ENCODE measurements at places on chromosomes 2 and 18.

DNA sequence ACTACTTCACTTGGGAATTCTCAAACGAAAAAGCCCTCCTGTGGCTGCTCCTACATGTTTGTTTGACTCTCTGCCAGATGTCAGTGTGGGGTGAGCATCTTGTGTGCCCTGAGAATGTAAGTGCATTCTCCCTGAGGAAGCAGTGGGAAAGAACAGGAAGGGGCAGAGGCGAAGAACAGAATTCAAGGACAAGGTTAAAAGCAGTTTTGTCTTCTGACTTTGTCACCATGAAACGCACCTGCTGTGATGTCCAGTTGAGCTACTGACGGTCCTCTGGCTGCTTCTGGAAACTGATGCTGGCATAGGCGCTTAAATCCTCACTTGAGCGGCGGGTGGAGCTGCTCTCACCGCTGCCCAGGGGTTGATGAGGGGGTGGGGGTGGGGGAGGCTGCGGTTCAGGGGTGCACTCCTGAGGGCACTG is 4.9 kb downstream of the IRS1 start:
- DNase-seq, result no peak

DNA sequence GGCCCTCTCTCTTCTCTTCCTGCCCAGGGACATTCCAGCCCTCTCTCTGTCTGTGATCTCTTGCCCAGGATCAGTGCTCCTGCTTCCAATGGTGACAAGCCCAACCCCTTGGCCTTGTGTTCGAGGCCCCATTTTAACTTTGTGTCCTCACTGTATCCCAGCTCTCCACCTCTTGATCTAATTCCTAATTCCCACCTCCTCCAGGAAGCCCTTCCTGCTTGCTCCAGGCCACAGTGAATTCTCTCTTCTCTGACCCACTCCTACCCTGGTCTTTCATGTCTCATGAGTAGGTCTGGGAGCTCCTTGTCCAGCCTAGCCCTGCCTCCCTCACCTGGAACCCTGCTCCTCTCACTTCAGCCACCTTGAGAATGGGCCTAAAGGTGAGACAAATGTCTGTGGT is 249.1 kb downstream of the CELF4 start:
- no peak for DNase-seq

DNA sequence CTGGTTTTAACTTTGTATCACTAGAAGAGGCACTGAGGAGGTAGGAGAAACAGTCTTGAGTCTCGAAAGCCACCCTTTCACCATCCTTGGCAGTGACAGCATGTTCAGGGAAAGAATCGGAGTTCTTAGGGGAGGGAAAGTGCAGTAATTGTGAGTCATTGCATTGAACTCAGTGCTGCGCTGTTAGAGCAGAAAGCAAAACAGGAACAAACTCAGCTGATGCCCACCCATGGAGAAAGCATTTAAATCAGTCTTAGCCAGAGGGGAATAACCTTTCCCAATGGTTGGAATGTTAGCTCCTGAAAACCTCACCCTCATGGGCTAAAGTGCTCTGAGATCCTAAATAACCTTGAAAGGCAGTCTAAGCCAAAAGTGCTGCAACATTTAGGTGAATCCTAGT is 845.6 kb upstream of the CNTNAP5 start:
- DNase-seq, result no peak

DNA sequence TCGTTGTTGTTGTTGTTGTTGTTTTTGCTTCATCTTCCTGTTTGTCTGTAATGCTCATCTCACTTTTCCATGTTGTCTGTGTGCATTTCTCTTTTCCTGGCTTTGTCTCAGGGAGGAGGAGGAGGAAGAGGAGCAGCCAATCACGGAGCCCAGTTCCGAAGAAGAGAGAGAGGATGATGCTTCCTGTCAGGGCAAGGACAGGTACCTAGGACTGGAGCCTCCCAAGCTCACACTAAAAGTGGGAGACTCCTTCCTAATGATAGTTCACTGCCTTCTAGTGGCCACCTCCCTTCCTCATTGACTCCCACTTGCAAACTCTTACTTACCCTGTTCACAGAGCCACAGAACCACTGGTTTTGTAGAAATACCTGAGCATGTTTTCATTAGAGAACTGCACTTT is 179.6 kb downstream of the TPGS2 start:
- no peak for DNase-seq

DNA sequence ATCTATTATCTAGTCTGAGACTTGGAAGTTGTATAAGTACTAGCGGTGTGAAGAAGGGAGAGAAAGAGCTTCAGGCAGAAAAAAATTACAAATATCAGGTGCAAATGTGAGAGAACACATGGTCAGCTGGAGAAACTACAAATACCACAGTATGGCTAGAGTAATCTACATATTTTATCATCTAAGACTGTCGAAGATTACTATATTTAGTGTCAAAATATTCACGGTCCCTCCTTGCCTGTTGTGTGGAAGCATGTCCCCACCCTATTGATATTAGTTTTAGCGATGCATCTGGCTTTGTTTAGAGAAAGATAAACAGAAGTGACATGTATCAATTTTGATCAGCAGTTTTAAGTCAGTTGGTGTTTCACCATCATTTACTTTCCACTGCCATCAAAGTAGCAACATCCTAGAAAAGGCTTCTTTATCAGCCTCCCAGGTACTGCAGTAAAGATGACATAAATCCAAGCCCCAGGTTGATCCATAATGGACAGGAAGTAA is 90.5 kb upstream of the ITGA4 start:
- no peak for DNase-seq
